OCI-LY7 (cell line): ENCODE measurements at places on chromosomes 5 and 9. TPM values are rescaled to one million over a fixed set of nuclear protein-coding genes. Genes with fewer than 3 reads are reported as not detected.

GRCh38 chr5:16994565-16994964 lies 58.5 kb upstream of the MYO10 start:
- DNase-seq: no peak

DNA sequence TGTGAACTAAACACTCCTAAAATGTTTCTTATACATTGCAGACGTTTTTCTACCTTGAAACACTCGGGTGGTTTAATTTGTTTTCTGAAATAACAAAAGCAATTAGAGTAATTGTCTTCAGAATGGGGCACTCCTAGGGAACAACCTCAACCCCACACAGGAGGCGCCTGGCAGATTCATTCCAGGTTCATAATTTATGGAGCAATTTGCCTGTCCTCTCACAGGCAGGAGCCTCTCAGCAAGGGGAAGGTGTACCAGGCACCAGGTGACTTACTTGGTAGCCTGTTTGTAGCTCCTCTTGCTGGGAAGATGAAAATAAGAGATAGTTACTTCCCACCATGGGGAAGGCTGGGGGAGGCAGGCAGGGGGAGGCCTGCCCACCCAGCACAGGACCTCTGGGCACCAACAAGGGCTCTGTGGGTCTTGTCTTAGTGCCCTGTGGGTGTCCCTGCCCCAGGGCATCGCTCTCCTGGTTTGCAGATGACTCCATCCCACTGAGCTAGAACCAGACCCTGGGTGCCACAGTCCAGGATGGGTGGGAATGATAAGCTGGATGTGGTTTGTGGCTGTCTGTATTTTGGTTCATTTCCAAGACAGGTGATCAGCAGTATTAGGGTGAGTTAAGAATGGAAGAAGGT lies 144.4 kb downstream of the FSTL4 start:
- no peak for DNase-seq

- DNase-seq: no peak
Measured at GRCh38 chr5:64149268-64149667, 16.4 kb upstream of the RNF180 start.

GRCh38 chr5:175467983-175468690 lies 10.2 kb upstream of the SFXN1 start:
- DNase-seq: no peak

SLC46A2 gene
- not detected in 2 replicates for total RNA-seq

DNA sequence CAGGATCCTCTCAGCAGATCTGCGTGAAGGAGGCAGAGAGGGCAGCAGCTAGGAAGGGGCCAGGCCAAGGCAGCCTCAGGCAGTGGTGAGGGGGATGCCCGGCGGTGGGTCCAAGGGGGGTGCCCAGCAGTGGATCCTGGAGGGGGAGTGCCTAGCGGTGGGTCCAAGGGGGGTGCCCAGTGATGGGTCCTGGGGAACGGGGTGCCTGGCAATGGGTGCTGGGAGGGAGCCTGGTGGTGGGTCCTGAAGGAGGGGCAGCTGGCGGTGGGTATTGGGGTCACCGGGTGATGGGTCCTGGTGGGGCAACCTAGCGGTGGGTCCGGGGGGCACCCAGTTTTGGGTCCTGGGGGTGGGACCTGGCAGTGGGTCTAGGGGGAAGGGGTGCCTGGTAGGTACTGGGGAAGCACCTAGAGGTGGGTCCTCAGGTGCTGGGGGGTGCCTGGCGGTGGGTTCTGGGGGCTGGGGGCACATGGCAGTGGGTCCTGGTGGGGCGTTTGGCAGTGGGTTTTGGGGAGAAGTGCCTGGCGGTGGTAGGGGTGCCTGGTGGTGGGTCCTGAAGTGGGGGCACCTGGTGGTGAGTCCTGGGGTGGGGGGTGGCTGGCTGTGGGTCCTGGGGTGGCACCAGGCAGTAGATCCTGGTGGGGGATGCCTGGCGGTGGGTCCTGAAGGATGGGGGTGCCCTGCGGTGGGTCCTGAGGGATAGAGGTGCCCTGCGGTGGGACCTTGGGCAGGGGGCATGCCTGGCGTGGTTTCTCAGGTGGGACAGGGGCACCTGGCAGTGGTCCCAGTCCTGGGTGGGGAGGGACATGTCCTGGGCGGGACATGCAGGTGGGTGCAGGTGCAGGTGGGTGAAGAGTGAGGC lies 1.9 kb downstream of the LRRC14B start:
- DNase-seq: no peak

GRCh38 chr9:34343090-34343489 lies 13.7 kb downstream of the NUDT2 start:
- DNase-seq: no peak

- DNase-seq: no peak
Measured at GRCh38 chr9:761176-761792, 80.2 kb upstream of the DMRT1 start.

- peak; percentile 21 for DNase-seq
Measured at GRCh38 chr5:42514754-42515153, 91.5 kb downstream of the GHR start.

GRCh38 chr5:177233206-177233605 lies 70.3 kb downstream of the RAB24 start:
- DNase-seq: no peak

POC5 gene
- total RNA-seq: 27.2 and 29.4 TPM in 2 replicates

FAM120A gene
- total RNA-seq: 104 and 115 TPM in 2 replicates

- peak; percentile 60 for DNase-seq
Measured at GRCh38 chr5:122775550-122776542, 966 bp downstream of the SNX2 start.

GRCh38 chr5:15746833-15747232 lies 246.9 kb downstream of the FBXL7 start:
- no peak for DNase-seq

- DNase-seq: no peak
Measured at GRCh38 chr5:113654828-113655227, 141.3 kb downstream of the YTHDC2 start.

GRCh38 chr5:121429761-121430160 lies 421.9 kb upstream of the FTMT start:
- DNase-seq: no peak

GRCh38 chr9:89377411-89377810 lies 59.1 kb downstream of the SECISBP2 start:
- DNase-seq: no peak

ACOT12 gene
- 0.27 TPM in 1 of 2 replicates, not detected in the other for total RNA-seq

- DNase-seq: peak; percentile 47
Measured at GRCh38 chr5:1343315-1343751, 1.6 kb downstream of the CLPTM1L start.

PTCD2 gene
- total RNA-seq: 15.5 and 17.9 TPM in 2 replicates

- no peak for DNase-seq
Measured at GRCh38 chr9:98973576-98973975, 29.9 kb downstream of the COL15A1 start.

GRCh38 chr5:173012882-173013281 lies 29.3 kb downstream of the ATP6V0E1 start:
- no peak for DNase-seq

DNA sequence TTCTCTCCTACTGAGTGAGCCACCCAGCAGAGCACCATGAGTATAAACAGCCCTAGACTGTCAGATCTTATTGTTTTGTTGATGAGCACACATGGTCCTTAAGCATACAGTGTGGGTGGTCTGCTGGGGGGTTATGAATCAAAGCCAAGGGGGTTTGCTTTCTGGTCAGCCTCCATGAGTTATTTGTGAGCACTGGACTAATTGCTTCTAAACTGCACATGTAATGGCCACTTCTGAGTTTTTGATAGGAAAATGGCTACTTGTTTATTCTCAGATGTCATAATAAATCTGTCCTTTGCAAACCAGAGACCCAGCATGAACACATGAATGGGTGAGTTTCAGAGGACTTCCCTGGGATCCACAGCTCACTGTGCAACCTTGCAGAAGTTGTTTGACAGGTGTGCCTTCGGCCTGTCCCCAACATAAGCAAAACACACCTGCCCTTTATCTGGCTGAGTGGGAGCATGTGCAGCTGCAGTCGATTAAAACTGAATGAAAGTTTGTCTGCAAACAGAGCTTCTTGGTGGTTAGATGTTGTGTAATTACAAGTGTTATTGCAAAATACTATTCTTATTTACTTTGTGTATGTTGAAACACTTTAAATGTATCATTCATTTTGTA lies 35.9 kb downstream of the MAMDC2 start:
- DNase-seq: no peak

DNA sequence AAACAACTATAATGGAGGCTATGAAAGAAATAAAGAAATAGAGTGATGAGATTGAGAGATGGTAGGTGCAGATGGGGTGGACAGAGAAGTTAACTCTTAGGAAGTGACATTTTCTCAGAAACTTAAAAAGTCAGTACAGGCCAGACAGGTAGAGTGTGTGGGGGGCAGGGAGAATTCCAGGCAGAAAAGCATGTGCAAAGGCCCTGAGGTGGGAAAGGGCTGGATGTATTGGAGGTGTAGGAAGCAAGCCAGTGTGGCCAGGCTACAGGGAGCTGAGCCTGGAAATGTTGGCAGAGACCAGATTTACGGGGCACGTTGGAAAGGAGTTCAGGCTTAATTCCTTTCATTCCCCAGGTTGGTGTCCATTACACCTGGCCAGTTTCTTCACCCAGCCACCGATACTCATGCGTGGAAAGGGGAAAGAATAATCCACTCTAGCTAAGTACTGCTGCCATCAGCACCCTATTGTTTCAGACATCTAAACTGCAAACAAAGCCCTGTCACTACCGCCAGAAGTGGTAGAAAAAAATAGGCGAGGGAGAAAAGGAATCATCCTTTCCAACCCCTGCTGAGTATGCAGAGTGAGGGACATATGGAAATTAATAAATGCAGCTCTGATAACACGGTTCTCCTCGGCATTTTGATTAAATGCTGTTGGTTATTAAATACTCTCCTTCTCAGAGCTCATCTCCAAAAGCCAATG lies 116.8 kb upstream of the GPR151 start:
- no peak for DNase-seq

- DNase-seq: no peak
Measured at GRCh38 chr5:57601996-57602395, 119.4 kb upstream of the ACTBL2 start.

GRCh38 chr5:34865091-34865490 lies 26.1 kb downstream of the TTC23L start:
- DNase-seq: no peak

- DNase-seq: no peak
Measured at GRCh38 chr5:156677963-156678362, 172.1 kb upstream of the PPP1R2B start.

CTNND2 gene
- total RNA-seq: not detected in 2 replicates

DNA sequence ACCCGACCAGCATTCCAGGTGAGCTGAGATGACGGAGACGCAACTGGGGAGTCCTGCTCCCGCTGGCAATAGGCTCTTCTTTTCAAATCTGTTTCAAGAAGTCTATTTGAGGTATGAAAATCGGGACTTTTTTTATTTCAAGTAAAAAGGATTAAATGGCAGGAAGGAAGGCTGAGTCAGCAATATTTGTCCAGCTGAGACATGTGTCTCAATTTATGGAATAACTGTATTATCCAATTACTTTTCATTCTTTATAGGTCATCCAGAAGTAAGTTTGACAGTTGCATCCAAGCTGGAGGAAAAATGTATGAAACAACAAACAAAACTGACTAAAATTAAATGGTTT lies 221.1 kb downstream of the NR2F1-AS1 start:
- no peak for DNase-seq

GRCh38 chr5:14600846-14601245 lies 19.3 kb downstream of the OTULINL start:
- no peak for DNase-seq

SURF2 gene
- total RNA-seq: 13.2 and 19.7 TPM in 2 replicates

SLC6A19 gene
- total RNA-seq: not detected in 2 replicates

DNA sequence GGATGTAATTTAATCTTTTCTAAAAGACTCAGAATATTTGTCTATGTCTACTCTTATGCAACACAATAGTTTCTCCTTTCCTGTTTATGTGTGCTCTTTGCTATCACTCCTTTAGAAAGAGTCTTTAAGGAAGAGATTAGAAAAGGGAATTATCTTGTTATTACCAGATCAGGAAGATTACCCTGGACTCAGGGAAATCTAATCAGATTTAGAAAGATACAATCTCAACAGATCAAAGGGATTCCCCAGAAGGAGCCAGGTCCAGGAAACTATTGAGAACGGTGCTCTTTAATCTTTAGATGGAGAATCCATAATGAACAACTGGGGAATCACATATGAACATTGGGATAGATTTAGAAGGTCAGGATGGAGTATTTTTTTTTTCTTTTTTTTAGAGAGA lies 32.4 kb upstream of the ZFR start:
- DNase-seq: no peak

DNA sequence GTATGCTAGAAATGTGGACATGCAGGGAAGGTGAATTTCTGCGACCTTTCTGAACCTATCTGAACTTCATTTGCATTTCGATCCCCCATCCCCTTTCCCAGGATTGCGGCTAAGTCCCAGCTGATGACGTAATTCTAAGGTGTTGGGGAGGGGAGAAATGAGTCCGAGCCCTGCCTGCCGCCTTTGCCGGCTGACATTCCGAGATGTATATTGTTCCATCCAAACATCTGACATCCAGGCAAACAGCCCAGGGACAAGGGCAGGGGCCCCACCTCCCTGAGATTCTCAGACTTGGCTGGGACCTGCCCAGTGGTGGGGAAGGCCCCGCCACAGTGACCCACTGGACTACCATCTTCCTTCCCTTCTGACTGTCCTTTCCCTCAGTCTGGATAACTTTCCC lies 494.6 kb downstream of the ENC1 start:
- no peak for DNase-seq

ANKRA2 gene
- total RNA-seq: 17.5 and 19.9 TPM in 2 replicates

PPP2R2B gene
- total RNA-seq: not detected in 2 replicates

GRCh38 chr9:32291370-32291769 lies 93.1 kb upstream of the ACO1 start:
- no peak for DNase-seq

- DNase-seq: no peak
Measured at GRCh38 chr5:172820046-172820767, 13.8 kb upstream of the ERGIC1 start.

DNA sequence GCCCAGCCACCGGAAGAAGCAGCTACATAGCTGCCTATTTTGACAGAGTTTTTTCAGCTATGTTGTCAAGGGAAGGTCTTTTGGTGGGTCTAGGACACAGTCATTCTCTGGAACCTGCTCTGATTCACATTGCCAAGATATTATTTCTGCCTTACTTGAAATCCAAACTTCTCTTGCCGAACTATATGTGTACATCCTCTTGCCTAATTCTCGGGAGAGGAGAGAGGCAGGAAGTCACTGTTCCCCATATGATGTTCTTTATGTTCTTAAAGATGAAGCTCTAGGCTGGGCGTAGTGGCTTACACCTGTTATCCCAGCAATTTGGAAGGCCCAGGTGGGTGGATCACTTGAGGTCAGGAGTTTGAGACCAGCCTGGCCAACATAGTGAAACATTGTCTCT lies 8.6 kb downstream of the TMEM252 start:
- DNase-seq: no peak

DNA sequence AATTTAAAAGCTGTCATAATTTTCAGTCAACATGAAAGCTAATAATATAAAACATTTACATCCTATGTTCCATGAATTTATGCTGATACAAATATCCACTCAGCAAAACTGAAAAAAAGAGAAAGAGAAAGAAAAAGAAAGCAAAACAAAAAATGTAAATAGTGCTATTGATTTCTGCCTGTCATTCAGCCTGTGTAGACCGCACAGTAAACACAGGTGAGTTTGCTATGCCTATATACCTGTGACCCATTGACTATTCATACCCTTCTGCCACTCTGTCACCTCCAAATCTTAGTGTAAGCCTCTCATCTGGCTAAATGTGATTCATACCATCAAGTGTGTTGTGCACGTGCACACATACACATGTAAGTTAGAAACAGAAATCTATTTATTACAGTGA lies 359.0 kb upstream of the RORB start:
- no peak for DNase-seq
